ENCODE measurements at places on chromosomes 3 and 15.

DNA sequence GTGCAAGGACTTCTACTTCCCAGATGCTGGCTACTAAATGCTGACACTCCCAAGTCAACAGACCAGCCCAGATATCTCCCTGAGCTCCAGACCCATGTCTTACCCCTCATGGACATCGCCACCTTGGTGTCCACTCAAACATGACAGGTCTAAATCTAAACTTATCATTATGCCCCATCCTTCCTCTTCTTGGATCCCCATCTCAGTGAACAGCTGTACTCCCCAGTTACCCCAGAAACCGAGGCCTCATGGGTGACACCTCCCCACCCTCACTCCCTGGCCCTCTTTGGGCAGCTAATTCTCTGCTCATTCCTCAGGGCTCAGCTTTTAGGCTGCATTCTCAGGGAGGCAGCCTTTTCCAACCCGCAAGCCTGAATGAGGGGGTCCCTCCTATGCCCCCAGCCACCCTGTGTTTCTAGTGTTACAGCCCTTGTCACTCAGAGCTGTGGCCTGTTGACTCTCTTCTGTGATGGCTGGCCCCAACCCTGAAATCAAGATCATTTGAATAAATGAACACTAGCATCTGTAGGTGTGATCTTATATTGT is 5.4 kb downstream of the EHD4 start:
- DNase-seq = no peak

- no peak for DNase-seq
Observed at GRCh38 chr3:102471001-102471400, 36.2 kb downstream of the ZPLD1 start.

DNA sequence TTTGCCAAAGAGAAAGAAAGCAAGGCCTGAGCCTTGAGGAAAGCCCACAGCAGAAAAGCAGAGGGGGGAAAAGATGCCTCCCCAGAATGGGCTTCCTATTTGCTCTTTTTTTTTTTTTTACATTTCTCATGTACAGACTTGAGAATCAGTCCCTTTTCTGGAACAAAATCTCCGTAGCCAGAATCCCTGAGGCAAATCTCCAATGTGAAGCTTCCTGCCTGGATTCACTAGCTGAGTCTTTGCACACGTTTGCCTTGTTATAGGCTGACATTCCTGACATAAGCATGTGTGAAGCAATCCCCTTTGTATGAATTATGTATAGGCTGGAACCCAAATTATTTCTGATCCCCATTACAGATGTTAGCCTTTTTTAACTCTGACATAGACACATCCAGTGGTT is 52.2 kb upstream of the ACTL6A start:
- DNase-seq = no peak

DNA sequence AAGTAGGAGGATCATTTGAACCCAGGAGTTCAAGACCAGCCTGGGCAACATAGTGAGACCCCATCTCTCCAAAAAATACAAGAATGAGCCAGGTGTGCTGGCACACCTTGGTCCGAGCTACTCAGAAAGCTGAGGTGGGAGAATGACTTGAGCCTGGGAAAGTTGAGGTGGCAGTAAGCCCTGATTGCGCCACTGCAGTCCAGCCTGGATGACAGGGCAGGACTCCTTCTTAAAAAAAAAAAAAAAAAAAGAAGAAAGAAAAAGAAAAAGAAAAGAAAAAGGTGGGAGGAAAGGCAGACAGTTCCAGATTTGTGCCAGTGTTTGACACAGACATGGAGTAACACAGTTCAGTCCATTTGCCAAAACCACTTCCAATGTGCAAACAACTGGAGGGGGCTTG is 75.7 kb downstream of the ATP10A start:
- no peak for DNase-seq

GRCh38 chr3:99938270-99938911 is 120.7 kb downstream of the CMSS1 start:
- no peak for DNase-seq

- no peak for DNase-seq
Observed at GRCh38 chr15:73385205-73385604, 16.4 kb upstream of the HCN4 start.

DNA sequence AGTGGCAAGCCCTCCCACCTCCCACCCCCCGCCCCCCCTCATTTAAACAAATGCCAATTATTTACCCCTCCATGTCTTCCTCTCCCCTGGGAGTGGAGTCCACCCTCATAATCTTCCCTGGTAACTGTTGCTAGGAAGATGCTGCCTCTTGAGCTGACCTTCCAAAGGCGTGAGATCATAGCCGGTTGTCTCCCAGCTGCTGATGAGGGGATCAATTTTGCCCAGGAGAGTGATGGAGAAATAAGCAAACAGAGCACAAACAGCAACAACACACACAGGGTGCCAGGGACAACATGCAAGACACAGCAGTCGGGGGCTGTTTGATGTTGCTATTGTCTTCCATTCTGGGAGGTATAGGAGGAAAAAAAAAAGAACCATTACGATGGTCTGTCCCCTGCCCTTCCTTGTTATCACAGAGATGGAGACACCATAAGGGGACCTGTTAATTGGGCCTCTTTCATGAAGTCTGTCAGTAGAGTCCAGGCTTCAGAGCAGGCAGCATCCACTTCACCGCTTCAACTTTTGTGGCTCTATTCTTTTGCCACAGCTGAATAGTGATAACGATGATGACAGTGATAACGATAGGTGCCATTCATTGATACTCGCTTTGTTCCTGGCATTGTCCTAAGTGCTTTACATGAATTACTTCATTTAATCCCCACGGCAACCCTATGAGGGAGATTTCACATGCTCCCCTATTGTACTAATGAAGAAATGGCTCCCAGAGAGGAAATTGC is 76.9 kb upstream of the RGMA start:
- no peak for DNase-seq

DNA sequence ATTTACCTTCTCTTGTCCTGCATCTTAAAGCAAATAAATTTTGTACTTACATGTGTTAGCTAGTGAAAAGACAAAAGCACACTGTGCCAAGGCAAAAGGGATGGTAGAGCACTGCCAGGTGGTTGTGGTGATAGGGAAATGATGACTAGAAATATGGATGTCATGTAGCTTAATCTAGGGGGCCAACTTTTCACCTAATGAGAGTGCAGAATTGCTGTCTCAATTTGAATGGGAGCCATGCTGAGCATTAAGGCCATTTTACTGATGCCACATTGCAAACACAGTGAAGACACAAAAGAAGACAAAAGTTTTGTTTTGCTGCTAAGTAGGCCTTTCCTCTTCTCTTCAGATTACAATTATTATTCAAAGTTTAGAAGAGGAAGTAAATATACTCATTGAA is 274.7 kb downstream of the PDCD6IP start:
- DNase-seq = no peak

DNA sequence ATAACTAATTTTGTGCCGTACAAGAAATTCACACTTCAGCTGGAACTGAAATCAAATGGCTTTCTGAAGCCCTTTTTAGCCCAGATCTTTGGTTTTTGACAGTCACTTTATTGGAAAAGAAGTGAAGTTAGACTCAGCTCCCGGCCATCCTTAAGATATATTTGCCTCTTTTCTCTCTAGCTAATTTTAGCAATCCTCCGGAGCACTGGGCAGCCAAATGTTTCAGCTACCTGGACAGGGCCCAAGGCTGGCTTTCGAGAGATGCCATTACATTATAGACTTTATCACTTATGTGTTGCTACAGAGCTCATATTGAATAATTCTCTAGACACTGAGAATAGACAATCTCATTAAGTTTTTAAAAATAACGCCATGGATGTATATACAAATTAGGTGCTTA is 28.5 kb upstream of the RPL39L start:
- DNase-seq = no peak

DNA sequence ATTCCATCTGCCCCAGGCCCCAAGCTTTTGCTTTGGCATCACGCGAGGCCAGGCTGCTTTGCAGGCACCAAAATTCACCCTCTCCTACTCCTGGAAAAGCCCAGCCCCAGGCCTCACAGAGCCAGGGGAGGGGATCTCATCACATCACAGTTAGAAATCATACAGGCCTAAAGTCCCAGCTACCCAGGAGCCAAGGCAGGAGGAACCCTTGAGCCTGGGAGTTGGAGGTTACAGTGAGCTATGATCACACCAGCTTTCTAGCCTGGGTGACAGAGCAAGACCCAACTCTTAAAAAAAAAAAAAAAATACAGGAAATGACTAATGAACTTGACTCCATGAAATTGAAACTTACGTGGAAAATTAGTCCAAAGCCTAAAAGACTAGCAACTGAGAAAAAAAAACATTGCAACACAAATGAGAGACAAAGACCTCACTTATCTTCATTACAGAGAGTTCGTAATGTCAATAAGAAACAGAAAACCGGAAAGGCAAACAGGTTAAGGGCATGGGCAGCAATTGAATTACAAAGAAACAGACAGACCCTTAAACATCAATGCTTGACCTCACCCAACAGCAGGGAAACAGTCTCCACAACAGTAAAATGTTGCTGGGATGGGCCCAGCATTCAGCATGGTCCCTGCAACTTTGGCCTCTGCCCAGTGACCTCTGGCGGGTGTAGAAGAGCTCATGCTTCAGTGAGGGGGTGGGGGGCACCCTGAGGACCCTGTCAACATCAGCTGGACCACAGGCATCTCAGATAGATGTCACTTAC is 151.5 kb downstream of the LRRK1 start:
- no peak for DNase-seq

GRCh38 chr3:142596726-142597088 is 514 bp downstream of the PLS1 start:
- no peak for DNase-seq

GRCh38 chr3:71831599-71831998 is 46.7 kb upstream of the PROK2 start:
- DNase-seq = no peak

- DNase-seq = no peak
Observed at GRCh38 chr15:29057856-29058255, 172.1 kb downstream of the APBA2 start.

DNA sequence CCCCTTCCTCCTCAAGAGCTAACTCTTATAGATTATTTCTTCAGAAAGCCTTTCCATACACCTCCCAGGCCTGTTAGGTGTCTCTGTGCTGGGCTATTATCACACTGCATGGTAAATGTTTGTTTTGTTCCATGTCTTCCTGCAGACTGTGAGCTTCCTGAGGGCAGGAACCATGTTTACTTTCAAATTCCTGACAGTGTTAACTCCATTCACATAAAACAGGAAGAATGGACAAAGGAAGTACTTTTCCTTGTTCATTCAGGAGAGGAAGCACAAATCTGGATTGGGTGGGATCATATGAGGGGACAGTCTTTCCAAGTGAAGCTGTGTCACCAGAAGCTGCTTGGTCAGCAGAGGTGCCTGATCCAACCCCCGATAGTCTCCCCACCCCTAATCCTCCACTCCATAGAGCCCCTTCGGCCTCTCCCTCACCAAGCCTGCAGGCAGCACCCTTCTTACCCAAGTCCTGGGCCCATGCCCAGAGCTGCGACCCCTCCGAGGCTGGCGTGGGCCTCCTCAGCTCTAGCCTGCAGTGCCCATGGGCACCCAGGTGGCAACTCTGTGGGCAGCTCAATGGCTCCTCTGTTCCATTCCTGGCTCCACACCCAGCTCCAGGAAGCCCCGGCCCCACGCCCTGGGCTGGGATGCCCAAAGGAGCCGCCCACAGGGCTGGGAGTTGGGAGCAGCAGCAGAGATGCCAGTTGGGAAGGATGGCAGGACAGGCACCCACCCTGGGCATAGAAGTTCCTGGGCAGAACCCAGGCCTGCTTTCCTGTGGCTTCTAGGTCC is 6.9 kb downstream of the SHF start:
- DNase-seq = no peak

DNA sequence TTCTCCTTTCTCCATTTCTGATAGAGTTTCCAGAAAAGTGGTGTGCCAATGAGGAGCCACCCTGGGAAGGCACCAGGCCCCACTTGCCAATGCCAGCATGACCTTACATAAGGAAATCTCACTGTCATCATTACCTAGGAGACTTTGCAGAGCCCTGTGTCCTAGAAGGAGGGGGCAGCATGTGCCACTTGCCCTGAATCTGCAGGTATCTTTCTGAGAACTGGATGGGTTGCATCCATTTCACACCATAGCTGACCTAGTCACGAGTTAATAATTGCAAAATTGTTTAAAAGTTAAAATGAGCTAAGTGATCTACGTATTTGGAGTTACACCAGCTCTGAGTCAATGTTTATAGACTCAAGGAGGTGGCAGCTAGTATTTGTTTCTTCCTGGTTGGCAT is 14.3 kb downstream of the CA12 start:
- no peak for DNase-seq

GRCh38 chr3:59040902-59041301 is 8.9 kb downstream of the CFAP20DC start:
- no peak for DNase-seq

DNA sequence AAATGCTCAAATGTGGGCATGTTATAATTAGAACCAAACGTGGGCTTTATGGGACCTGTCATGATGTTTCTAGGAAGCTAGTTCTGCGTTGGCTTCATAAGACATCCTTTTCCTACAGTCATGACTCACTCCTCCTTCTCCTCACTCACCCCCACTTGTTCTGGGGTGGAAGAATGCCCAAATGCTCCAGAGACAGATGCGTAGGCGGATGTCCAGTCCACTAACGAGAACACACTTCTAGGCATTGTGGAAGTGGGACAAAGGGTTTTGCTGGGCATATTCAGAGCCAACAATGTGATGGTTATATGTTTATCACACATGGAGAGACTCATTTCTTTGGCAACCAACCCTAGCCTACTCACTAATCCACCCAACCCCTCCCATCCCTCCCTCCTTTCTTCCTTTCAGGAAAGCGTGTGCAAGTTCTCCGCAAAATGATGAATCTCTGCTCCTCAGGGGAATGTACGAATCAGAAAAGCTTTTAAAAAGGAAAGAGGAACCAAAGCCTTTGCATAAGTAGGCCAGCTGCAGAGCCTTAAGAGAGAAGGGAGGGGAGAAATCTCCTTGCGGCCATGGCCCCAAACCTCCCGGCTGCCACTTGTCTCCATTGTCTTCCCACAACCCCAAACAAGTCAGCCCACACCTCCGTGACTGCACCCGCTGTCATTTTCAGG is 123.0 kb upstream of the SPRED1 start:
- DNase-seq = peak; percentile 29

- no peak for DNase-seq
Observed at GRCh38 chr3:16498130-16498890, 15.2 kb downstream of the RFTN1 start.

DNA sequence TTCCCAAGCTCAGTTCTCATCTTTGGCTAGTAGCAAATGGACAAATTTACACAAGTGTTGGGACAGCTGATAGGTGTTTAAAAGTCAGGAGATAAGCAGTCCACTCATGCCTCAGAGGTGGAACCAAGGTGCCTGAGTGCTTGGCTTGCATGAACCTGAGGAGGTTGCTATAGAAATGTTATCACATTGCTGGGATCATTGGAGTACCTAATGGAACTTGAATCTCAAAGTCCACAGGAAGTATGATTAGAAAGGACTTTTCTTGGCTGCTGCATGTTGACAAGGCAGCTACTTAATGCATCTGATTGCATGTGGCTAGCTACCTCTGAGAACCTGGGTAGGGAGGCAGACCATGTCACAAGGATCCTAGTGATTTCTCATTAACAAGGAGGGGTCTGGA is 39.5 kb upstream of the C3orf80 start:
- no peak for DNase-seq
